ENCODE measurements at places on chromosomes 5 and 9. TPM values are rescaled to one million over a fixed set of nuclear protein-coding genes. Genes with fewer than 3 reads are reported as not detected.

GRCh38 chr5:32172923-32173266, 1.2 kb downstream of the GOLPH3 start:
- DNase-seq = no peak

DNA sequence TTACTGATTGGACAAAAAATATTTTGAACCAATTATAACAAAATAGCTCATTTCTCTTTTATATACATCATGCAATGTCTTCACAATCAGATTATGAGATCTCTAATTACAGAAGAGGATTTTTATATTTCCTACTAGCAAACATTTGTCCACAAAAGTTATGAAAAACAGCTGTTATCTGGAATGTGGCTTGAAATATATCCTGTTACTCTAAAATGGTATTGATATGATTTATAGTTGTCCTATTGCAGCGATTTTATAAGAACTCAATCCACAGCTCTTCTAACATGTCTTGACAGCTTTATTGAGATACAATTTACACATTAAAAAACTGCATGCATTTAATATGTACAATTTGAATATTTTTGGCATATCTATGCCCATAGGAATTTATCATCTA, 779.9 kb upstream of the ACO1 start:
- DNase-seq = no peak

SARDH gene
- total RNA-seq = 2.3 TPM

DNA sequence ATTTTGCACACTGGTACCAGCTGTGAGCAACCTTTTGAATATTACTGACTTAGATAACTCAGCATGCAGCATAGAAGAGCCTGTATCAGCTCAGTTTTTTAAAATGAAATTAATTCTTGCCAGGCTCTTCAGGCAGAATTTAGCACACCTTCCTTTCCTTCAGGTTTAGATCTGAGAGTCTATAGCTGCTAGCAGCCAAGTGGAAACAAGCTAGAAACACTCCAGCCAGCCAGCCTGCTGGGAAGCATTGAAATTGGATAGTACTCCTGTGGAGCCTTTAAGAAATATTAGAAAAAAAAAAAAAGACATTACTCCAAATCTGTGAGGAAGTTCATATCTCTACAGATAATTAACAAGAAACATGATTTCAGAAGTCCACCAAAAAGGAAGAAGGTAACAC, 812.2 kb downstream of the DTWD2 start:
- no peak for DNase-seq

TRIP13 gene
- total RNA-seq = 3.0 TPM

Data from omental fat pad (tissue), 4 donors.